ENCODE measurements at places on chromosomes 6 and 20.
A peak's percentile ranks its signal among the peaks of the same experiment; 100 is the strongest.

- DNase-seq, result peak; percentile 16
These were observed 474.0 kb downstream of the TFAP2B start for GRCh38 chr6:51292659-51293058.

GRCh38 chr20:23880417-23880816 lies 869 bp upstream of the CST5 start:
- DNase-seq, result no peak

DNA sequence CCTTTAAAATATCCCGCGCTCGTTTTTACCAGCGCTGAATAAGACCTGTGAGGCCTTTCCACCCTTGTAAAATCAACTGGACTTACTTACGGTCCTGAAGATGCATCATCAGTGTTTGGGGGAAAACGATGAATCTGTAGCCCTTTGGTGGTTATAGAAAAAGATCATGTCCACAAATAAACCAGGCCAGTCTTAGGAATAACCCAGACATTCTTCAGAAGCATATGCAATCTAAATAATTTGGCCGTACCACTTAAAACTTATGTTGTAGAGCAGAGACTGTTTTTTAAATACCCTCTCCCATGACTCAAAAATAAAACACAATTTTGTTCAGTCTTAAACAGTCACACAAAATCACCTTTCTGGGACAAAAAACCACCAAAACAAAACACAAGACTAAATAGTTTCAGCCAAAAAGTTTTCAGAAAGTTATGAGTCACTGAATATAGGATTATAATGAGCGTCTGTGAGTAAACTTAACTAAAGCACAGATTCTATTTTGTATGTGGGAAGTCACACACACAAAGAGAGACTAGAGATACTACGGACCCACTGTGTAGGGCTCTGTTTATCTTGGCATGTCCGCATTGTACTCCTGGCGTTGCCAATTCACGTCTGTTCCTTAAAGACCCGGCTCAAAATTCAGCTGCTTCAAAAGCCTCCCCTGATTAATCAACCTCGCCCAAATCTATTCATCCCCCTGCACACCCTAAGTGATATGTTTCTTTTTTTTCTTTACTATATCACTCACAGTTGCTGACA lies 26.5 kb upstream of the SMOC2 start:
- DNase-seq, result no peak

DNA sequence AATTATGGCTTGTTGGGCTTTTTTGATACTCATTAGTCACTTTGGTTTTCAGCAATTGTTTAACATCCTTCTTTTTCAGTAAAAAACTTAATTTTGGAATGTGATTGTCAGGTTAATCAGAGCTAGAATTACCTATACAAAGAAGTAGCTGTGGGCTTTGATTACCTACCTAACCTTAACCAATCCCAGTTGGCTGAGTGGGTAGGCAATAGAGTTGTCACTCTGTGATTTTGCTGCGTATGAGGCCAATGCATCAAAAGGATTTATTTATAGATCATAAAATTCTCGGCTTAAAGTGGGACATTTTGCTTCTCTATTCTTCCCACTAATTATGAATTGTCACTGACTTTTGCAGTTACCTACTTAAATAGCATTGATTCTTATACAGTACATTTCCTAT lies 111.4 kb downstream of the PHACTR1 start:
- DNase-seq, result no peak

DNA sequence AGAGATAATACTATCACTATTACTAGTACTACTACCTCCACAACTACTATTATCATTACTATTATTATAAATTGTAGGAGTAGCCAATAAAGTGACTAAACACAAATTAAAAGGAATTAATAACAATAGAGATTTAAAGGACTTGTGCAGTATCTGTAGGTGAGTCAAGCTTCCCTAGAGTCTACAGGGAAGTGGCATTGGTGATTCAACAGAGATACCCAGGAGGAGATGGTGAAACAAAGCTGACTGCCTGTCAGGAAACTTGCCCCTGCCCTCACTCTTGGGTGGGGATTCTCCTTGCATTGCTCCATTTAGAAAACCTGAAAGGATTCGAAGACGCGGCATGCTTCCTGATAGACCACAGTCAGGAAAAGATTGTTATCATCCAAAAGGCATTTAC lies 23.3 kb upstream of the BCLAF1 start:
- DNase-seq, result no peak

GRCh38 chr6:74415056-74415455 lies 719.1 kb downstream of the CD109 start:
- no peak for DNase-seq

DNA sequence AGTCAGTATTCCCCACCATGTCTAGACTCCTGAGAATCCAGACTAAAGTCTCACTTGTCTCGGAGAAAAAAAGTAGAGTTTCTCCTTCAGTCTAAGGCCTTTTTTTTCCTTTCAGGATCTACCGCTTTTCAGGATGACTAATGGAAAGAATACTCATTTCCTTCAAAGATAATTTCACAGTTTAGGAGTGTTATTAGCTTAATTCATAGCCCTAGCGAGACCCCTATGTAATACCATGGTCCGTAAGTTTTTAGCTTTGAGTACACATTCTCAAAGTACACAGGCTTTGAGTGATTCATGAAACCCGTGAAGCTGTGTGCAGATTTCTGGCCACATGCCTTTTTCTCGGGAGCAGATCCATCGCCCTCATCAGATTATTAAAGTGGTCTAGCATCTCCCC lies 133.1 kb downstream of the SOX4 start:
- DNase-seq, result no peak

GRCh38 chr20:9228774-9229450 lies 160.0 kb downstream of the PLCB4 start:
- no peak for DNase-seq

GRCh38 chr6:15547400-15547799 lies 115.4 kb downstream of the DTNBP1 start:
- no peak for DNase-seq

GRCh38 chr6:106608080-106608668 lies 21.1 kb downstream of the RTN4IP1 start:
- DNase-seq, result peak; percentile 47

DNA sequence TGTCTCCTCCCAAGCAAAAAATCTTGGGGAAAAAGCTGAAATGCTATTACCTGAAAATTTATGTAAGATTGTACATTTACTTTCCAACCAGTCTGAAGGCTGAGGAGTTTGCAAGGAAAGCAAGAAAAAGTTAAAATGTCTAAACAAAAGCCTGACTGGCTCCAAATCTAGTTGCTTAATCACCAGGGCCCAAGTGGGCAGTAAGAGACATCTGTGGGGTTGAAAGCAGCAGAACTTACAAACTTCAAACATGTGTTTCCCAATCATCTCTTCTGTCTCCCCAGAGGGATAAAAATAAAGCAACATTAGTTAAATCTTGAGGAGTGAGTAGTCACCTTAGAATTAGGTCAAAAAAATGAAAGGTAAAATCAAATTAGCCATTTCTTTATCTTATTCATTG lies 98.6 kb downstream of the OGFRL1 start:
- no peak for DNase-seq

DNA sequence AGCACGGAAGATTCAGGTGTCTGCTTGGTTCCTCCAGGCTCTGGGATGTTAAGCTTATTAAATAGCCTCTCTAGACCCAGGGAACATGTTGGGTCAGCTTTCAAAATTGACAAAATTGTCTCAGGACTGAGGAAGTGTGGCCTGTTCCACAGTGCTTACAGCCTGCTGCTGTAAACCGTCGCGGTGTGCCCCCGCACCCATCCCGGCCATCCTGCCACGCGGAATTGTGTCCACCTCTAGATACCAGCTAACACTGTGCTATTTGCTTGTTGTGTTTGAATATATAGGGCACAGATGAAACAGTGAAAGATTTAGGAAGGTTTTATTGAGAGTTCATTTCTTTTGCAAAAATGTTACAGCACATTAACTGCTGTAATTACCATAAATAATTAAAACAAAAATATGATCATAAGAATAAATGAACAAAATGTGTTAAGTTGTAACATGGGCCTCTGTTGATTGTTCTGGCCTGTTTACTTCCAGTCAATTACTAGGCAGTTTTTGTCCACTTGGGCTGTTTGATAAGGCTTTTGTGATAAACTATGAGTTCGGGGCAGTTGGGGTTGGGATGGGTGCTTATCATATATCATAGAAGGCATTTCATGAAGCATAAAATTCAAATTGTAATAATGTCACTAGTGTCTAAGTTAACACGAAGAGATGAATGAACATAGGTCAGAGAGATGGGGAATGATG lies 77.4 kb downstream of the ARID1B start:
- no peak for DNase-seq

- DNase-seq, result peak; percentile 67
These were observed 57.6 kb upstream of the IPCEF1 start for GRCh38 chr6:154414021-154414813.

GRCh38 chr6:130034378-130035146 lies 16.2 kb downstream of the L3MBTL3 start:
- no peak for DNase-seq

DNA sequence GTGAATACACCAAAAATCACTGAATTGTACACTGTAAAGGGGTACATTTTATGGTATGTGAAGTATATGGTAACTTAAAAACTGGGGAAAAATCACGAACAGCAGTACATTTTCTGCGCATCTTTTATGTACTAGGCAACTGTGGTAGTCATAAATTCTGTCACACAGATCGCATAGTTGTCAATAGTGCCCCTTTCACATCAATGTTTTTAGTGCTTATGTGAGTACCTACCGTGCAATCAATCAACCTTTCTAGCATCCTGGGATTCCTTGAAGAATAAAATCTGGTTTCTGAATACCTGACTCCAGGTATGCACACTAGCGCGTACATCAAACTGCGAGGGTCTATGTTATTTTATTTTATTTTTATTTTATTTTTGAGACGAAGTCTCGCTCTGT lies 637 bp upstream of the RPF2 start:
- no peak for DNase-seq

DNA sequence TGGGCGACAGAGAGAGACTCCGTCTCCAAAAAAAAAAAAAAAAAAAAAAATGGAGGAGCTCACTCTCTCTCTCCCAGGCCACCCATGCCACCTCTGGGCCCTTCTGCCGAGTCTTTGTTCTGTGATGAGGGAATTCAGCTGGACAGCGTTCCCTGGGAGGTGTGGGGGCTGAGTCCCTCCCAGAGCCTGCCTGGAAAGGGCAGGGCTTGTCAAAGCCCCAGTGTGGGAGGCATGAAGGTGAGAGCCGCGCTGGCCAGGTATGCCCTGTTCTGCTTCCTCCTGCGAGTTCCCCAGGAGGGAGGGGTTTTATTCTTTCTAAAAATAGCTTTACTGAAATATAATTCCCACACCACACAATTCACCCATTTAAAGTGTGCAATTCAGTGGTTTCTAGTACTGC lies 69.6 kb downstream of the TMEM242 start:
- no peak for DNase-seq

DNA sequence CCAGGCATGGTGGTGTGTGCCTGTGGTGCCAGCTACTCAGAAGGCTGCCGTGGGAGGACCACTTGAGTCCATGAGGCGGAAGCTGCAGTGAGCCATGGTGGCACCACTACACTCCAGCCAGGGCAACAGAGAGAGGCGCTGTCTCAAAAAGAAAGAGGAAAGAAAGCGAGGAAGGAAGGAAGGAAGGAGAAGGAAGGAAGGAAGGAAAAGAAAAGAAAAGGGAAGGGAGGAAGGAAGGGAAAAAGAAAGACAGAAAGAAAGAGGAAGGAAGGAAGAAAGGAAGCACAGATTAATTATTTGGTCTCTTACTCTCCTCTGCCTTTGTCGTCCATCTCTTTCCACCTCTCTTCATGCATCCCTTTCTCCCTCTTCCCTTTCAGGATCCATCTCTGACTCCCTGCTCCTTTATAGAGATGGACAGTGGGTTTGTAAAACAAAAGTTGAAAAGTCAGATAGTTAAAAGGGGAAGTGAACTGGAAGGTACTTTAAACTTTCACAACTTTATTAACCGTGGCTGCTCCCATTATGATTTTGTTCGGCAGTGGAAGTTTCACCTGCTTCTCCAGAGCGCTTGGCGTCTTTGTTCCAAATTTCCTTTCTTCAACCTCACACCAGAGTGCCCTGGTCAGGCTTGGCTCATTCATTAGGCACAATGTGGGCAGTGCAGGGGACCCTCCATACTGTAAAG lies 1.5 kb downstream of the HLA-DQA1 start:
- DNase-seq, result no peak

DNA sequence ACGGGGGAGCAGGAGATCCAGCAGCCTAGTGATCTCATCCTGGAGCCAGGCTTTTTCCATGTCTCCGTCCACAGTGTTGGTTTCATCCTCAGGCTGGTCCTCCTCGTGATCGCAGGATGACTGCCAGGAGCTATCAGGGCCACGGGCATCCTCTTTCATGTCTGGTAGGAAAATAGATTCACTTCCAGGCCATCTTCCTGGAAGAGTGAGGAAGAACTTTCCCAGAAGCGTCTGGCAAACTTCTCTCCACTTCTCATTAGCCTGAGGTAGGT lies 15.3 kb upstream of the SLC9A8 start:
- no peak for DNase-seq

DNA sequence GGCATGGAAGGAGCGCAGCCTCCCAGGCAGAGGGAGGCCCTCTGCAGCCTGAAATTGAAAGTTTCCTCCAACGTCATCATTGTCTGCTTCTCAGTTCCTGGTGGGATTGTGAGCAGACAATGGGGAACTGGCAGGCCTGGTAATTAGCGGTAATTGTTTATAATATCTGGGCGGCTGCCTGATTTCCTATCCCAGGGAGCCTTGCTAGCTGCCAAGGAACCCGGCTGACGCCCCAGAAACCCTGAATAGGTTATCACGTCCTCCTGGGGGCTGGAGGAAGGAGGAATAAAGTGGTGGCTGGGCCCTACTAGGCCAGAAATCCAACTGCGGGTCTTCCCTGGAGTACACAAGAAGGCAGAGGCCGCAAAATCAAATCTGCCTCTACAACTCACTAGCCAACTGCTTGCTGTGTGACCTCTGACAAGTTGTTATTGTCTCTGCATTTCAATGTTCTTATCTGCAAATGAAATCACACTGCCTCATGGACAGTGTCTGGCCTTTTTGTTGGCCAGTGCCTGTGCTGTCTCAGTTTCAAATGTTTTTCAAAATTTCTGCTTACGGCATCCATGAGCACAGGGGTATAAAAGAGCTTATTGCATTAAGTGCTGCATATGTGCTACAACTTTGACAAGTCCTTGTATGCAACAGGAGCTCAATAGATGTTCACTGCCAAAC lies 16.9 kb downstream of the KCNK15 start:
- no peak for DNase-seq

GRCh38 chr20:3194617-3195280 lies 9.7 kb downstream of the DDRGK1 start:
- DNase-seq, result no peak

- no peak for DNase-seq
These were observed 36.4 kb downstream of the ELOVL5 start for GRCh38 chr6:53312355-53312754.

- no peak for DNase-seq
These were observed 106.4 kb upstream of the SSTR4 start for GRCh38 chr20:22928679-22929078.

GRCh38 chr6:84625506-84625905 lies 138.9 kb downstream of the TBX18 start:
- no peak for DNase-seq
